Left lobe of liver (tissue), 2 donors: ENCODE measurements at places on chromosomes 5 and 9. TPM values are rescaled to one million over a fixed set of nuclear protein-coding genes. Genes with fewer than 3 reads are reported as not detected.

DNA sequence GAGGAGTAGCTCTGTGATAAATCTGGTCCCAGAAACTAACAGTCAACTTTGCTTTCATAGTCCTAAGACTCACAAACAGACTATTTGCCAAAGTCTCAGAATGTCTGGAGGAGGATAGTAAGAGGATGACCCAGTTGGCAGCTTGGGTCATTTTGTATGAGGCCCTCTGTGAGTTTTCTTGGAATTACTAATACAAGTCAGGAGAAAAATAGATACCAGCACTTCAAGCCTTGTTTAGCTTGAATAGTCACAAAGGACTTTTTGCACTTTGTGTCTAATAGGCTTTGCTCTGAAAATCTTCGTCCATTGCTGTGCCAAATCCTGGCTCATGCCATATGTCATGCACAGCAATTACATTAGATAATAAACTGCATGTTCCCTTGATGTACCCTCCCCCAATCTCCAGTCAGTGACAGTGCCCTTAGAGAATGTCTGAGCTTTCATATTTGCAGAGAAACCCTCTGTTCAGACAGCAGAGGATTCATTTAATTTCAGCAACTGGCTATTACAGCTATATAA is 612.8 kb downstream of the CSNK1G3 start:
- no peak for DNase-seq

The GAPVD1 gene
- 16.4 TPM for total RNA-seq

GRCh38 chr5:151648089-151648488 is 38.6 kb downstream of the SPARC start:
- no peak for DNase-seq

- DNase-seq, result no peak
Measured at GRCh38 chr9:117083559-117083958, 331.3 kb downstream of the ASTN2 start.

DNA sequence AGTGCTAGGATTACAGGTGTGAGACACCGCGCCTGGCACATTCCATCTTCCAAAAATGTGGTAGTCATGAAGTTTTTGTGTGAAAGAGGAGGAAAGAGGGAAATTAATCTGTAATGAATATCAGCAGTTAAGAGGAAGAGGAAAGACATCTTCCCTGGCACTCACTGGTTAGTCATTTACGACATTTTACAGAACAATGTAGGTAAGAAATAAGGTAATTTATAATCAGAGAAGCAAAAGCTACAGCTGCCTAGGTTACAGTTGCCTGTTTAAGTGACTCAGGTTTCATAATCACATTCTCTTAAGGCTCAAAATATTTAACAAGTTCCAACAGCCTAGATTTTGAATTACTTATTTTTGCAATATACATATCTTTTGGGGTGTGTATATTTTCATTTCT is 26.9 kb downstream of the CNOT6 start:
- DNase-seq, result no peak

DNA sequence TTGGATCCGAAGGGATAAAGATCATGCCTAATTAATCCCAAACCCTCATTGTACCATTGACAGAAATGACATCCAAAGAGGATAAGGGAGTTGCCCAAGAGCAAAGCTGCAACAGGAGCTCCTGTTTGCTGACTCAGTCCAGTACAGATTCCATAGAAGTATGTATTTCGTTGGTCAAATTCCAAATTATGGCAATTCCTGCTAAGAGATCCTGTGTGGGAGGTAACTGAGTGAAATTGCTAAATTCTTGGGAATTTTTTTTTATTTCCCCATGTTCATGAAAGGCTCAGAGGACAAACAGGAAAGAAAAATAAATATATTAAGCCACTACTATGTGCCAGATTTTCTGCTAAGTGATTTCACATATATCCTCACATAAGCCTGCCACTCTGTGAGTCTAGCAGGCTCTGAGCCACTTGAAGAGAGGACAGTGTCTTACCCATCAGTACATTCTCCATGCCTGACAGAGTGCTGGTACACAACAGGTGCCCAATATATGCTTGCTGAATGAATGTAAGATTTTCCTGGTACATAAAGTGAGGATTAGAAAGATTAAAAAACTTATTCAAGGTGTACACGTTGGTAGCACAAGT is 132.7 kb downstream of the GLIS3 start:
- DNase-seq, result no peak

The RANBP17 gene
- 3.0 TPM for total RNA-seq

DNA sequence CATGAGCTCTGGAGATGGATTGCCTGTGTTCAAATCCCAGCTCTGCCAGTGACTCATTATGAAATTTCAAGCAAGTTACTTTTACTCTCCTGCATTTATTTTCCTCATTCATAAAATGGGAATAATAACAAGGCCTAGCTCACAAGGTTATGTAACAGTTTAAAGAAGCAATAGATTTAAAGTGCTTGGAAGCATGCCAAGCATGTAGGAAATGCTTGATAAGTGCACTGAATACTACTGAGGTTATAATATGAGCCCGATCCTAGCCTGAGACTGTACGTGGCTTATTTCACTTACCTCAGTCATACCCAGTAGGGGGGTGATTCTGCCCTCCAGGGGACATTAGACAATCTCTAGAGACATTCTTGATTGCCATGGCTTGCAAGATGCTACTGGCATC is 734.1 kb upstream of the WWC1 start:
- no peak for DNase-seq

The PCDHB6 gene
- 0.10 TPM for total RNA-seq
